ENCODE measurements at places on chromosomes 3 and 15. TPM values are rescaled to one million over a fixed set of nuclear protein-coding genes. Genes with fewer than 3 reads are reported as not detected.

Gene SQOR
- 7.5 TPM for total RNA-seq

Gene FETUB
- not detected for total RNA-seq

Gene ROPN1B
- 0.83 TPM for total RNA-seq

Gene ALS2CL
- 0.39 TPM for total RNA-seq

Gene SCAANT1
- not detected for total RNA-seq

Gene FAM43A
- 4.0 TPM for total RNA-seq

Gene GOLGA8H
- total RNA-seq, result not detected

Gene LRRIQ4
- total RNA-seq, result not detected

Gene THRB
- 1.2 TPM for total RNA-seq

Gene MCF2L2
- total RNA-seq, result 0.62 TPM

Gene ECE2
- total RNA-seq, result not detected

Gene KNL1
- total RNA-seq, result 18.3 TPM

Gene BCL2A1
- not detected for total RNA-seq

Gene TRPM1
- not detected for total RNA-seq

Gene IGSF10
- total RNA-seq, result under 0.01 TPM

Gene CGNL1
- total RNA-seq, result 0.43 TPM

Gene ATP2B2
- total RNA-seq, result 0.12 TPM

Gene KY
- not detected for total RNA-seq

Gene SATB1
- total RNA-seq, result 5.8 TPM

Gene LDHAL6B
- not detected for total RNA-seq

Gene WDR72
- total RNA-seq, result 11.5 TPM

Gene TLE3
- 17.5 TPM for total RNA-seq

Gene DUOXA2
- total RNA-seq, result not detected

Gene LSAMP
- 5.9 TPM for total RNA-seq

Gene CCDC14
- total RNA-seq, result 27.0 TPM

Gene SLC38A3
- total RNA-seq, result not detected

Gene TLR9
- not detected for total RNA-seq

Gene AP3B2
- total RNA-seq, result 0.14 TPM

Gene SLC12A8
- total RNA-seq, result 126 TPM

Gene UNC13C
- total RNA-seq, result not detected

Gene NANOGP8
- total RNA-seq, result not detected

Gene AGBL1
- not detected for total RNA-seq

Gene ARHGAP31
- 6.9 TPM for total RNA-seq

Gene KBTBD13
- total RNA-seq, result not detected

Gene KLF15
- total RNA-seq, result 1.1 TPM

Gene ZNF654
- total RNA-seq, result 7.2 TPM

Gene PLAAT1
- 11.6 TPM for total RNA-seq

Gene TM4SF18
- 0.39 TPM for total RNA-seq

Gene GADL1
- total RNA-seq, result not detected

Gene PCSK6
- total RNA-seq, result not detected

Gene DENND6A
- total RNA-seq, result 8.9 TPM

Gene GHSR
- not detected for total RNA-seq

Gene DNAJC17
- 50.4 TPM for total RNA-seq

Gene HOMER2
- 25.2 TPM for total RNA-seq

Gene HESX1
- total RNA-seq, result not detected

Gene TRAT1
- not detected for total RNA-seq

Gene NME9
- not detected for total RNA-seq

Gene MESP2
- not detected for total RNA-seq

Gene AADACL2
- total RNA-seq, result not detected

Gene CILP
- total RNA-seq, result 0.02 TPM

All from H4 (cell line).